GM23338 (cell line): ENCODE measurements at places on chromosomes 5 and 9.

DNA sequence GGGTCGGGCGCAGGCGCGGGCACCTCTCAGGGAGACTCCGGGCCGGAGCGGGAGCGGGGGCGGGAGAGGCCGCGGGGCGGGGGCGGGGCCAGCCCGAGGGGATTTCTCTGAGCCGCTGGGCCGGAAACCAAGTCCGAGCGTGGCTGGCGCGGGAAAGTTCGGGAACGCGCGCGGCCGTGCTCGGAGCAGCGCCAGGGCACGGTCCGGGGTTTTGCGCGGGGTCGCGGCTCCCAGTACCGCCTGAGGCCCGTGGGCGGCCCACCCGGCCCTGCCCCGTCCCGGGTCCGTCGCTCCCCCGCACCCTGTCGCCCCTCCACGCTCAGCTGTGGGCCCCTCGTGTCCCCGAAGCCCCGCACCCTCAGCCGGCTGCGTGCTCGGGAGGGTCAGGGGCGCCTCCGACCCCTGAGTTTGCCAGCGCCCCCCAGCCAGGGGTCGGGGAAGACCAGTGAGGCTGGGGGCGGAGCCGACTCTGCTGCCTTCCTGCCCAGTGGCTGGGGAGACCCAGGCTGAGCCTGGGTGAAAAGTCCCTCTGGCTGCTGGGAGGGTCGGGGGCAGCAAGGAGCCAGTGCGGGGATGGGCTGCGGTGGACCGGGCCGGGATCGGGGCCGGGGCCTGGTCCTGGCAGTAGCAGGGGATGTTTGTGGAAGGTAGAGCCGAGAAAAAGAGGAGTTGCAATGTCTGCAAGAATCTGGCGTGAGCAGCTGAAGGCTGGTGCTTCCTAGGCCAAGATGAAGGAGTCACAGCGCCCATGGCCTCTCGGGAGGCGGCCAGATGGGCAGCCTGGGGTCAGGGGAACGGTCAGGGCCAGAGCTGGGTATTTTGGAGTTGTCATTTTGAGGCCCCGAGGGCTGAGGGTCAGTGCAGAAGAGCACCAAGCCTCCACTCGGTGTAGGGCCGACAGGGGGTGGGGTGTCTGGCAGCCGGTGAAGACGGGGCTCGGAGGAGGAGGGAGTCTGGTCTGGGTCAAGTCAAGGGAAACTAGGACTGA is 588 bp downstream of the TRAF2 start:
- DNase-seq: peak; percentile 74

GRCh38 chr5:142782976-142783530 is 12.9 kb downstream of the ARHGAP26 start:
- DNase-seq: no peak

- DNase-seq: no peak
Observed at GRCh38 chr9:91720751-91721705, 229.0 kb downstream of the ROR2 start.

GRCh38 chr5:60842871-60843385 is 1.1 kb downstream of the ELOVL7 start:
- peak; percentile 67 for DNase-seq

- no peak for DNase-seq
Observed at GRCh38 chr9:99182356-99182755, 39.4 kb downstream of the ALG2 start.

DNA sequence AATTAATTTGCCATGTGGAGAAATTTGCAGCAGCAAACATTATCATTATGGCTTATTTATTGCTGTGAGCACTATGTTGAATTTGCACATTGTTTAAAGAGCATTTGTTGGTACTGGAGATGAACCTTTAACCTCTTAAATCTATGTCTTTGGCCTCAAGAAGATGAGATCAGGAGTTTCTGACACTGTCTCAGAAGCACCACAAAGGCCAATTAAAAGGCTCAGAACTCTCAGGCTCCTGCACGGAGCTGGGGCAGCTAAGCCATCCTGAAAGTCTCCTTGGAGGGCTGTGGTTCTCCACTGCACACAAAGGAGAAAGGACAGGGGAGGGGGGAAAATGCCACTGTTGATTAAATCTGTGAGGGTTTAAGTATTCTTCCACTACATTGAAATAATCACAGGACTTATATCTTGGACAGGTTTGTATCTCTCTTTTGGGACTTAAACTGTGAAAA is 33.1 kb downstream of the ZNF366 start:
- no peak for DNase-seq

- peak; percentile 72 for DNase-seq
Observed at GRCh38 chr9:24245988-24246387, 299.7 kb downstream of the IZUMO3 start.

- DNase-seq: no peak
Observed at GRCh38 chr5:135678640-135679268, 100.0 kb upstream of the CXCL14 start.

DNA sequence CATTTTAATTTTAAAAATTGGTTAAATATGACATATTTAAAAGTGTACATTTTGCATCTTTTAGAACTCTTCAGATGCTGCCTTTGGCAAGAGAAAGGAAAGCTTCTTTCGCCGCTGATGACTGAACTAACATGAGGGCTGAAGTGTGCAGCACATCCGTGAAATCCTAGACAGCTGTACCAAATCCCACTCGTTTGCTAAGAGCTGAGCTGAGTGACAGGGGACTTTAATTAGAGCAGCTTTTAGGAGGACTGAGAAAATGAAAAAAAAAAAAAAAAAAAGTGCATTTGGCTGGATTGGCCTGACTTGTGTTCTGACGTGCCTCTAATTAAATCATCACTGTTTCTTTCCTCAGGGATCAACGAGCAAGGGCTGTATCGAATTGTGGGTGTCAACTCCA is 271.3 kb downstream of the ARHGAP26 start:
- no peak for DNase-seq

- peak; percentile 31 for DNase-seq
Observed at GRCh38 chr5:96337048-96337781, 95.8 kb downstream of the PCSK1 start.

DNA sequence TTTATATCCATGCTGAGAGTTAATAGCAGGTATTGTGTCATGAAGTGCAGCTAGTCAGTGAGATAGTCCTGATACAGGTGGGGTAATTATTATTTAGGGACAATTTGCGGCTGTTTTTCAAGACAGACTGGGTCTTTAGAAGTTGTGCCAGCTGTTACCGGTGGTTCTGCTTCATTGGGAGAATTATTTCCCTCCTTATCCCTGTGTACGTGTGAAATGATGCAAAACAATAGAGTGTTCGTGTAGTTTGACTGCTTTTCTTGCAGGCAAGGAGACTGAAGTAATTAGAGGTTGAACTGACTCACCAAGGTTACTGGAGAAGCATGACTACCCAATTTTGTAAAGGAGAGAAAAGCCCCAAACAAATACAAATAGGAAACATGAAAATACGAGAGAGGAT is 101.7 kb downstream of the ARRDC3 start:
- DNase-seq: no peak

DNA sequence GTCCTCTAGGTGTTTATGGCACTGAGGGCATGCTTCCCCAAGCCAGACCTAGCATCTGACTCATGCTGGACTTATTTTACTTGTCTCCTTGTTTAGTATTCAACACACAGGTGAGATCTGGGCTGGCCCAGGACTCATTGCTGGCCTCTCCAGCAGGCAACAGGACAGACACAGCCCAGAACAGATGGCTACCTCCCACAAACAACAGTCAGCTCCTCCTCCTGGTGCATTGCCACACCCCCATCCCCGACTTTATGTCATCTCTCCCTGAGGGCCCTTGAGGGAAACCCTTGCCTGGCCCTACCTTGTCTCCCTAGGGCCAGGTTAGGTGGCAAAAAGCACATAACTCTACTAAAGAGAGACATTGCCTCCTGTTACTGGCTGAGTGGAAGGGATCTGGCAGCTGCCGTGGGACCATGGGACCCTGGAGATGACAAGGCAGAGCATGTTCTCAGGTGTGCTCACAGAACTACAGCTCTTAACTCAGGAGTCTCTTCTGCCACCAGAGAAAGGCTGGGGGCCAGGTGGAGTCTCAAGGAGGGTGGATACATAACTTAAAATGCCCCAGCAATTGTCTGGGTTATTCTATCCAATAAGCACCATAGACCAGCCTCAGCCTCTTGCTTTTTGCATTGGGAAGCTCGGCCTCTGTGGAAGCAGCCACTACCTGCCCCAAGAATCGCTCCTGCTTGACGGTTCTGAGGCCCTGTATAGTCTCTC is 2.3 kb downstream of the ACSL6 start:
- no peak for DNase-seq

DNA sequence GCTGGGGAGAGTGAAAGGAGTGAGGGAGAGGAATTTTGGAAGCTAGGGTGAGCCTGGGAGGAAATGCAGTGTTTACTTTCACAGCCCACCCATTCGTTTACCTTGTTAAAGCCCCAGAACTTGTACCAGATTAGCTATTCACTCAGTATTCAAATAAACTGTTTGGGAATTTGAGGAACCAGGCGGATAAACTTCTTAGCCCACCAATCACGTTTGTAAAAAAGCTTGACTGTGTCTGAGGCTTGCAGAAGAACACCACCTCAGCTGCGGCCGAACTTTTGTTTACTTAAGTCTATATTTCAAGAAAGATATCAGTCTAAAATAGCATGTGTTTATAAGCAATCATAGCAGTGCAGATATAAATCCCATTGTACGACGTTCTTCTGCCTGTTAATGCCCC is 5.2 kb upstream of the TLE1 start:
- DNase-seq: peak; percentile 24

DNA sequence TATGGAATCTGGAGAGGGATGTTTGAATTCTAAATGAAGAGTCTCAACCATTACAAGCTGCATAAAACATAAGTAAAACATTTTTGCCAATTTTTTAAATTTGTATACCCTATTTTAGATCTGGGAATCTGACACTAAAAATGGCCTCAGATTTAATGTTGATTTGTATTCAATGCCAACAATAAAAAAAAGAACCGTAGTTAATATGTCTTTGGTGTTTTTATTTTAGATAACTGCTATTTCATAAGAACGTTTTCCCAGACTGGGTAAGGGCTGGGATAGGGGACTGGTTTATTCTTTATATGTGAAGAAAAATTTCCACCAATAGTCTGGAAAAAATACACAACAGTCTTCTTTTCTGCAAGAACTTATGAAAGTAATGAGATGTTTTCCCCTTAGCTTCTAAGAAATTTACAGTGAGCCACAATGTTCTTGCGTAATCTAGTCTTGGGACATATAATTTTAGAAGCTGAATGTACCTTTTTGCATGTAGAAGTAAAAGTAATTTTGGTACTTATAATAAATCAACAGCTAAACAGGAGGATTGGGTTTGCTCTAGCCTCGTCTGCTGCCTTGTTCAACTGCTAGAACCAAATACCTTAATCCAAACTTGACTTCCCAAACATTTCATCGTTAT is 244.6 kb upstream of the EFNA5 start:
- no peak for DNase-seq

GRCh38 chr5:126428421-126428820 is 5.2 kb downstream of the GRAMD2B start:
- DNase-seq: no peak

DNA sequence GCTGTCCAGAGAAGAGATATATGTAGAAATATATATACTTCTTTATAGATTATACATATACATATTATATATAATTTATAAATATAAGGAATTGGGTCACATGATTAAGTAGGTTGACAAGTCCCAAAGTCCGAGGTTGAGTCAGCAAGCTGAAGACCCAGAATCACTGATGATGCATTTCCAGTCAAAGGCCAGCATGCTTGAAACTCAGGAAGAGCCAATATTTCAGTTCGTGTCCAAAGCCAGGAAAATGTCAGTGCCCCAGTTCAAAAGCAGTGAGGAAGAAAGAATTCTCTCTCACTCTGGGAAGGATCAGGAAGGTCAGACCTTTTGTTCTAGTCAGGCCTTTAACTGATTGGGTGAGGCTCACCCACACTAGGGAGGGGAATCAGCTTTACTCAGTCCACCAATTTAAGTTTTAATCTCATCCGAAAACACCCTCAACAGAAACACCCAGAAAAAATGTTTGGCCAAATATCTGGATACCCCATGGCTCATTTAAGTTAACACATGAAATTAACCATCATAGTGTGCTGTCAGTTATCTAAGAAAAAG is 42.0 kb upstream of the LVRN start:
- no peak for DNase-seq

GRCh38 chr5:73205305-73205704 is 32.3 kb downstream of the TMEM174 start:
- DNase-seq: no peak
